ENCODE measurements at places on chromosomes 3 and 15.

DNA sequence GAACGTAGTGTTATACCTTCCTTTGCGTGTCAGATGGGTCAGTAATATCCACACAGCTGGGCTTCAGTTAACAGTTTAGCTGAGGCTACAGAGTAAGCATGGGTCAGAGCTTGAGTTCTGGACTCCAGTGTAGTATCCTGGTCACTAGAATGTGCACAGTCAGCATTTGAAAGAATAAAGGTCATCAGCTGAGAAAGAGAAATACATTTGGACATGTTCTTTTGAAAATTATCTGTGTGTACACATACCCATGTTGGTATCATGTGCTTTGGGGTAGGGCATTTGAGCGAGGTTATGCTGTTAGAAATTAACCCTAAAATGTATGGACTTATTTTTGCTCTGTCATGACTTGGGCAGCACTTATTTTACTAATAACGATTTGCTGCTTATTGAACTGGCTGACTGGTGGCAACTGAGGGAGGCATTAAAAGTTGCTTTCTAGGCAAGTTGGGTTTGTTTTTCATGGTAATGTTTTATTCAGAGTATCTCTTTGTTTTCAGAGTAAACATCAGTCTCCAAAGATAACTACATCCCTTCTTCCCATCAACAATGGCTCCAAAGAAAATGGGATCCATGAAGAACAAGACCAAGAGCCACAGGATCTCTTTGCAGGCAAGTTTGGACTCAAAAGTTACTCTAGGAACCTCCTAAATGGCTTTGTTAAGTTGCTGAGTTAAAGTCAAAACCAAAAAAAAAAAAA, 16.4 kb downstream of the SNX1 start:
- DNase-seq: no peak

- no peak for DNase-seq
Observed at GRCh38 chr3:146177519-146177918, 16.5 kb upstream of the PLOD2 start.

DNA sequence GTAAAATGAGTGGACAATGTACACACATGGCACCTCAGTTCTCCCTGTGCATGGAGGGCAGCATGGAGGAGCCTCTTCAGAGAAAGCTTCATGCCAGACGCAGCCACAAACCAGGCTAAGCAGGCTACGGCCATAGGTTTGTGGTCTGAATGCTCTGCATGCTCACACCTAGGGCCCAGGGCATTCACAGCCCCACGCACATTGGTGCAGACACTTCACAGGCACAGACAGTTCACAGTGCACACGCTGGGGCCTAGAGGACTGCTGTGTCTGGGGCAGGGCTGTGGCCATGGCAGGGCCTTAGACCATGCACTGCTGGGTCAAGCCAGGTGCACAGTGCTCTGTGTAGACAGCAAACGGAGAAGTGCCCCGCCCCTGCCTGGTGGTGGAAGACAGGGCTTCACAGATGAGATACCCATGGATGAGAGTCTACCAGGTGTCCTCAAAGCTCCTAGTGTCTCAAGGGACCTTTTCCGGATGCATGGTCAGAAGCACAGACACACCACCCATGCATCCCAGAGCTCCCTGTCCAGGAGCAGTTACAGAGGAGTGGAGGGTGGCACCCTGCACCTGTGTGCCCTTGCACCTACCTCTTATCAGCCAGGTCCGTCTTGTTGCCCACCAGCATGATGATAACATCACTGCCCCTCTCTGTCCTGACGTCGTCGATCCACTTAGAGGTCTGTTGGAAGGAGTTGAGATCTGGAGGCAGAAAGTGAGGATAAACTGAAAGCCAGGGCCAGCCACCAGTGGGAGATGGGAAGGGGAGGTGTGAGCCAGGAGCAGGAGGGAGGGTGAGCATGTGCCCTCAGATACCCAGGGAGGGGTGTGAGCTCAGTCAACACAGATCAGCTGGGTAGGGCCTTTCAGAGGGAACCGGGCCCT, 33.5 kb downstream of the SRPRB start:
- no peak for DNase-seq

DNA sequence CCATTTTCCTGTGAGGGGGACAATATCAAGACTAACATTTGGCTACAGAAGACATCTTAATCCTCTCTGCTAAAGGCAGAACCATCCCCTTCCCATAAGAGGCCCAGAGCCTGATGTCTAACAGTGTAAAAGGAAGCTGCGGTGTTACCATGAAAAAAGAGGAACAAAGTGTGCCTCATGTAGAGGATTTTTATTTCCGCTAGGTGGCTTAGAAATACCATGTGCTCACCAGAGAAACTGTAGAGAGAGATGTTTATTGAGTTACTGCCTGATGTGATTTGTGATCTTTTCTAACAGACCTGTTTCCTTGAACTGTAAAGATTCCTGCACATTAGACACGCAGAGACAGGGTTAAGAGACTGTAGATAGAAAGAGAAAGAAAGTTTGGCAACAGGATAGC, 22.0 kb downstream of the OR5H15 start:
- no peak for DNase-seq

DNA sequence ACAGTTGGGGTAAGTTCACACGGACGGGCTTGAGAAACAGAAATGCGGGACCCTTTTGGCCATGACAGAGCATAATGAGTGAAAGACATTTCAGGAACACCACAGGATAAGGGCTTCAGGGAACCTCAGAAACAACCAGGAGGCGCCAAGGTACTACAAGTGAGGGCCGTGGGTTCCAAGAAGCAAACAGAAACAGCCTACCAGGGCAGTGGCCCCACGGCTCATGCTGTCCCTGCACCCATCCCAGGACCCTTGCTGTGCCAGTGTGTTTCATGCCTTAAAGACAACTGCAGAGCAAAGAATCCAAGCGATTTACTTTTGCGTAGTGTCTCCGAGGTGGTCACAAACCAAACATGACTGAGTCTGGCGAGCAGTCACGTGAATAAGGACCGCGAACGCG, 54.0 kb downstream of the RUBCN start:
- DNase-seq: no peak

DNA sequence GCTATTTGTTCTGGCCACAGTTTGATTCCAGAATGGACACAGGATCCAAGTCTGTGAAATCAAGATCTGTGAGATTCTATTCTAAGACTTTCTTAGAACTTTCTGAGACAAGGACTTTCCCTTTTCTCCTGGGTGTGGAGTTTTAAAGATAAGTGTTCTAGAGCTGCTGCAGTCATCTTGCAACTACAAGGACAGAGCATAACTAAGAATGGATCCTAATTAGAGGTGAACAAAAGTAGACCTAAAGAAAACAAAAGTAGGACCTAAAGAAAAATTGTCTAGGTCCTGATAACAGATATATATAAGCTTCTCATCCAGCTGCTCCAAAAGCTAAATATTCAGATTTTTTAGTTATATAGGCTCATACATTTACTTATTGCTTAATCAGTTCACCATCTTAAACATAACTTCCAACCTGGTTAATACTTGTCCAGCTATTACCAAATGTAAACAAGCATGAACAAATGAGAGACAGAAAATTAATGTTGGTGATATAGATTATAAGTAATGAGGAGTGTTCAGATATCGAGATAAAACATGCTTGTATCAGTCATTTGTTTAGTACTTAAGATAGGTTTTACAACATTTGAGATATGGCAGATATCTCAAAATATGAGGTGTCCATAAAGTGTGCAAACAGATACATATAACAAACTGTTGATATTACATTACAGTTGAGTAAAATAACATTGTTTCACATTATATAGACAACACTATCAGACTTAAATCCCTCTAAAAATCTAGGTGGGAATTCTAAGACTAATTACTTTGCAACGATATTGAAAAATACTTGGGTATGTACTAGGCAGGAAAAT, 75.1 kb downstream of the CD200 start:
- DNase-seq: no peak

GRCh38 chr15:78951841-78952238, 7.0 kb upstream of the CTSH start:
- no peak for DNase-seq

GRCh38 chr15:62474021-62474770, 309.1 kb upstream of the C2CD4B start:
- DNase-seq: no peak

DNA sequence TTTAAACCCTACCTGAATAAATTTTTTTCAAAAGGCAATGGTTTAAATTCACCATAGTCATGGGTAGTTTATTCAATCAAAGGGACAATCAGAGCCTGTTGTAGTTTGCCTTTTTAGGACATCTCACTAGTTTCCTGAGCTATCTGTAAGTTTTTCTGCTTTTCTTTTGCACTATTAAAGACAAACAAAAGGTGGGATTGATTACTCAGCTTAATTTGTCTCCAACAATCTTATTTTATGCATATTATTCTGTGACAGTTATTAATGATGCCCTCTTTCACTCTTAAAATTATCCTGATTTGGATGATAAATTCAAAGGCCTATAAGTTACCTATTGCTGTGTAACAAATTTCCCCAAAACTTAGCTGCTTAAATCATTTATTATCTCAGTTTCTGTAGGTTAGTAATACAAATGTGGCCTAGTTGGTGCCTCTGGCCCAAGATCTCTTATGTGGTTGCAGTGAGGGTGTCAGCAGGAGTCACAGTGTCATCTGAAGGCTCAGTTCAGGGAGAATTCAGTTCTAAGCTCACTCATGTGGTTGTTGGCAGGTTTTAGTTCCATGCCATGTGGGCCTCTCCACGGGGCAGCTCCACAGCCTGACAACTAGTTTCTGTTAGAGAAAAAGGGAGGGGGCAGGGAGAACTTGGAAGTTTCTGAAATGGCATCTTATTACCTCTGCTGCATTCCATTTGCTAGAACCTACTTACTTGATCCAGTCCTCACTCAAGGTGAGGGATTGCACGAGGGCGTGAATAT, 16.0 kb downstream of the ARMC8 start:
- DNase-seq: no peak

GRCh38 chr3:11465744-11466616, 177.7 kb downstream of the VGLL4 start:
- DNase-seq: no peak

GRCh38 chr15:42031198-42031915, 10.5 kb upstream of the PLA2G4E start:
- DNase-seq: no peak

GRCh38 chr3:115913069-115913686, 289.9 kb downstream of the GAP43 start:
- no peak for DNase-seq

DNA sequence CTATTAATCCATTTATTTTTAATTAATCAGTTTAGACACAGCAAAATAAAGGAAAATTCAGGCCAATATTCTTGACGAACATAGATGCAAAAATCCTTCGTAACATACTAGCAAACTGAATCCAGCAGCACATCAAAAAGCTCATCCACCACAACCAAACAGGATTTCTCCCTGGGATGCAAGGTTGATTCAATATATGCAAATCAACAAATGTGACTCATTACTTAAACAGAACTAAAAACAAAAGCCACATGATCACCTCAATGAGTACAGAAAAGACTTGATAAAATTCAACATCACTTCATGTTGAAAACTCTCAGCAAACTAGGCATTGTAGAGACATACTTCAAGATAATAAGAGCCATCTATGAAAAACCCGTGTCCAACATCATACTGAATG, 364.1 kb upstream of the THBS1 start:
- DNase-seq: no peak

DNA sequence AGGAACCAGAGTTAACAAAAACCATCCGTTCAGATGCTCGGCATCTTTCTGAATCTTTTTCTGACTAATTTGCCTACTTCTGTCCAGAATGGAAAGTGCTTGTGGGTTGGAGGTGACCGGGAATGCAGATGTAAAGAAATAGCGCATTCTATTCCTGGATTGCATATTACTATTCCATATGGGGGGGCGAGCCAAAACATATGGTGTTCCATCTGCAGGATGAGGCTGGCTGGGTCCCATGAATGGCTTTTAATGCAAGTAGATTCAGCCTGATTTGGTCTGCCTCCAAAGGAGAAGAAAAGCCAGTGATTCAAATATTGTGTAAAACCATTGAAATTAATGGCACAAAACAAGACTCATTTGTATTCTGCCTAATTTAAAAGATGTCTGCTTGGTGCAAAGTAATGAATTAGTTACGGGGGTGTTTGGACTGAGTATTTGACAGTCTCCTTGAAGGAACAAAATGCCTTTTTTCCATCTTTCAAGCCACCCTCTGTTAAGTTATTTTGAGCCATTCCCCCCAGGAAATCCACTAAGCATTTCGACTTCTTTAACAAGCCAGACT, 99.0 kb downstream of the ST8SIA2 start:
- DNase-seq: no peak

GRCh38 chr15:83248151-83249029, 36.1 kb downstream of the BNC1 start:
- no peak for DNase-seq

DNA sequence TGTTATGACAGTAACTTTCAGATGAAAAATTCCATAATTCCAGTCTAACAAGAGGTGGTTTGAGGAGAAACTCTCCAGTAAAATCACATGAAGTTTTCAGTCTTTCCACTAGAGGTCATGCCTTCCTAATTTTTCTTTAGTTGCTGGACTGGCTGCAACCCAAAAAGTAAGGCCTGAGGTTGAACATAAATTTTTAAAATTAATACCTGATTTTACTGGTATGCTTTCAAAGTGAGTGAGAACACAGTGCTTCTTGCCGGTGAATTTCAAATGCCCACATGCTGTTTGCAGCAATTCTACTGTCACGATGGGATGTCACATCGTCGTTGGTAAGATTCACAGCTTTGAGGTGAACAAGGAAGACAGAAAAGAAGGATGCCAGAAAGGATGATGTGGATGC, 89.0 kb upstream of the FGF12 start:
- DNase-seq: no peak

- no peak for DNase-seq
Observed at GRCh38 chr15:69013726-69014406, 629 bp upstream of the NOX5 start.

DNA sequence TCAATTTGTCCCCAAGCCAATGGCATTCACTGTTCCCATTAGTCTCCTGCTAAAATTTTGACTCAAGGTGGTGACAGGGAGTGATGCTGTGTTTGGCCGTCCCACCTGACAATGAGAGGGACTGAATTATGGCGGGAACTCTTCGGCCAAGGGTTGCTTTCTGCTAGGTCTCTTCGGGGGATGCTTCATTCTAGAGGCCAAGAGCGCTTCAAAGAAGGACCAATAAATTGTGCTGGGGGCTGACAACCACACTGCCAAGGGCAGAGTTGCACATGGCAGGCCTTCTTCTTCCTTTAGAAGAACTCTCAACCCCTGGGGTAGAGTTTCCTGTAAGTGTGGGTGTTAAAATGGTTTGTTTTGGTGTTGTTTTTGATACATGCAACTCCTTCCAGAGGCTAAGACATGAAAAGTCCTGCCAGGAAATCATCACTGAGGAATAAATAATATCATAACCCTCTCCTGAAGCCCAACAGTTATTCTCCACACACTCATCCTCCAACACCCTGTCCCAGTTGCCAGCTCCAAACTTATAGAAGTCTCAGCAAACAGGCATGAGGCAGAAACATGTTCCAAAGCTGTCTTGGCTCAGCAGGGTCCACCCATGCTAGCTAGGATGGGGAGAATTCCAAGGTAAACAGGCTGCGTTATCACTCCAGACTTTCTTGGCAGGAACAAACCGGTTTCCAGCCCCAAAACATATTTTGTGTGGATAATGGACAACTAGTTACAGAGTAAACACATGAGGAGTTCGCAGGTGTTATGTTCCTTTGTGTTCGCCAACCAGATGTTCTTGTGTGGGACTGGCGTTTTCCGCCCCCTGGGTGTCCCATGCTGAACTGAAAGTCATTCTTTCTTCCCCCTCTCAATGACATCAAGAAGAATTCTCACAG, 396.7 kb upstream of the RGMA start:
- DNase-seq: no peak

Data from stimulated activated CD4-positive, alpha-beta T cell treated with anti-CD3 and anti-CD28 coated beads, TNF-alpha, amount 100 ng/mL, for 1 hour (primary cell).